SIG-M5 (cell line): ENCODE measurements at places on chromosomes 11 and 22.

DNA sequence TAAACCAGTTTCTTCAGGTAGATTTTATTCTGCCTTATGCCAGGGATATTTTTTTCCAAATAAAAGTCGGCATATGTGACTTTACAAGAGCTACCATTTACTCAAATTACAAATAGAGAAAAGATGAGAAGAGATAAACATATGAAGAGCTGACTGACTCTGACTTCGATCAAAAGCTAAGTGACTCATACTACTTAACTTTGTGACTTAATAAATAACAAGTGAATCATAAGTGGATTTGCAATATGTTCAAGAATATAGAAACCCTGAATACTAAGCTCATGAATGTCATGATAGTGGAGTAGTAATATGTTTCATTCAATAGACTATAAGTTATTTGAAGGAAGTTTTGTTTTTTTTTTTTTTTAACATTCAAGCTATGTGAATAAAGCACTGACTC lies 130.5 kb upstream of the ANO3 start:
- DNase-seq = no peak

GRCh38 chr11:34254011-34254410 lies 103.8 kb downstream of the ABTB2 start:
- no peak for DNase-seq

- DNase-seq = no peak
Observed at GRCh38 chr22:39722501-39722900, 151.9 kb downstream of the CACNA1I start.

GRCh38 chr11:102194990-102195389 lies 84.7 kb downstream of the YAP1 start:
- no peak for DNase-seq

- DNase-seq = no peak
Observed at GRCh38 chr11:125348674-125349309, 147.3 kb downstream of the FEZ1 start.

- DNase-seq = no peak
Observed at GRCh38 chr11:74157169-74157568, 13.6 kb downstream of the C2CD3 start.

GRCh38 chr11:96189351-96189750 lies 153.6 kb downstream of the MAML2 start:
- no peak for DNase-seq

- no peak for DNase-seq
Observed at GRCh38 chr11:1508491-1508891, 21.9 kb upstream of the MOB2 start.

- no peak for DNase-seq
Observed at GRCh38 chr11:3907590-3907989, 52.1 kb downstream of the STIM1 start.

DNA sequence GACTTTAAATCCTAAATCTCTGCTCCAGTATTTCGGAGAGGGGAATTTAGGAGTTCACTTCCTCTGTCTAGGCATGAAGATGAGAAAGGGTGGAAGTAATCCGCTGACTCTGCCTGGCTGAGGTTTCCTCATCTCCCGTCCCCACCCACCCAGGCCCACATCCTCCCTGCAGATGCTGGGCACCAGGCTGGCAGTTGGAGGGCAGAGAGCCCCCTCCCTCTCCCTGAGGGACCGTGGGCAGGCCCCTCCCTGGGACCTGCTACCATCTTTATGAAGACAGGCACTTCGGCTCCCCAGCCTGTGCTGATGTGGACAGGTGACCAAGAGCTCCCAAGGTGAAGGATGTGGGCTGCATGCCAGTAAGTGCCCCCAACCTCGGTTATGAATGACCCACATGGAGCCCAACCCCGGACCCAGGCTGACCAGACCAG lies 6.7 kb downstream of the CASTOR1 start:
- DNase-seq = no peak

- DNase-seq = no peak
Observed at GRCh38 chr11:20337526-20338154, 25.9 kb upstream of the HTATIP2 start.

DNA sequence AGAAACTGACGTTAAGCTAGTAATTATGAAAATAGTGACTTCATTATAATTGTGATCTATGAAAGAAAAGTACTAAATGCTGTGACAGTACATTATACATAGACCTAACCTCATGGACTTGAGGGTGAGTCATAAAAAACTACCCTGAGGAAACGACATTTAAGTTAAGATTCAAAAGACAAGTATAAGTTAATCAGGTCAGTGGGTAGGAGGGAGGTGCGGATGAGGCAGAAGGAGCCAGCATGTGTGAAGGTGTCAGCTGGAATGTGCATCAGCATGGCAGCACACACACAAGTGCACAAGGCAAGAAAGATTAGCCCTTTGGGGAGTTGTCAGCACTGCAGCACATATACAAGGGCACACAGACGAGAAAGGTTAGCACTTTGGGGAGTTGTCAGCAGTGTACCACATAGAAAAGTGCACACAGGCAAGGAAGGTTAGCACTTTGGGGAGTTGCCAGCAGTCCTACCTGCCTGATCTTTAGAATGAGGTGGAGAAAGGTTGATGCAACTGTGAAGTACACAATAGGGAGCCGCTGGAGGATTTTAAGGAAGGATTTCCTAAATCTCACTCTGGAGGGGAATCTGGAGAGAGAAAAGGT lies 31.6 kb upstream of the CAVIN3 start:
- DNase-seq = no peak

DNA sequence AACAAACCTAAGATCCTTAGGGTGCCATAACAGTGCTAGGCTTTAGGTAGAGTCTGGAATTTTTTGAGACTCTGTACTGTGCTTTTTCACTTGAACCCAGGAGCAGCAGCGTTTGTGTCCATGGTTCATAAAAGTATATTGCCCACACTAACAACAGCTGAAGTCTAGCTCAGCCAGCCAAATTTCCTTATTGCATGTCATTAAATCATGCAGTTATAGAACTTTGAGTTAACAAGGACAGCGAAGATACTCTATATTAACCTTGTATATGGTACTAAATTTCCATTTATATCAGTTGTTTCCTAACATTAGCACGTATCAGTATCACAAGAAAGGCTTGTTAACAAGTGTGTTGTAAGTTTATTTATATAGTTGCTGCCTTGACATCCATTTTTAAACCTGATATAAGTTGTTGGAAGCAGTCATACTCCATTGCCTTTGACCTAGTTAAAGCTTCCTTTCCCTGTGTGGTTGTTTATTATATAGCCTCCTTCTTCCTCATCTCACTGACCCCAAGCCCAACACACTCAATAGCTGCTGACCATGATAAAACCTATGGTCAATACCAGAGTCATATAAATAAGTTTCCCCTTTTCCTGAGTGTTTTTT lies 46.7 kb downstream of the NXPE2 start:
- DNase-seq = no peak

DNA sequence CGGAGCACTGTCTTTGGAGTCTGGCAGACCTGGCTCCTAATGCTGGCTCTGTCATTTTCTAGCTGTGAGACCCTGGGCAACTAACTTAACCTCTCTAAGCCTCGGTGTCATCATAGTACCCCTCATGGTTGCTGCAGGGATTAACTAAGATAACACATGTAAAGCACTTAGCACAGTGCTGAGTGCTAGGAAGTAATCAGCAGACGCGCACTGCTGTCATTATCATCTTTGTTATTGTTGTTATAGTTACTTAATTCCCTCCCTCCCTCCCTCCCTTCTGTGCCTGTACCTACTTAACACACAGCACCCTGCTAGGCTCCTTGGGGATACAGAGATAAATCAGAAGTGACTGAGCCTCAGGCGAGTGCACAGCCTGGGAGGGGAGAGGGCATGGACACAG lies 104.7 kb upstream of the PITPNB start:
- DNase-seq = no peak

- DNase-seq = no peak
Observed at GRCh38 chr11:69654660-69655478, 13.9 kb downstream of the CCND1 start.

DNA sequence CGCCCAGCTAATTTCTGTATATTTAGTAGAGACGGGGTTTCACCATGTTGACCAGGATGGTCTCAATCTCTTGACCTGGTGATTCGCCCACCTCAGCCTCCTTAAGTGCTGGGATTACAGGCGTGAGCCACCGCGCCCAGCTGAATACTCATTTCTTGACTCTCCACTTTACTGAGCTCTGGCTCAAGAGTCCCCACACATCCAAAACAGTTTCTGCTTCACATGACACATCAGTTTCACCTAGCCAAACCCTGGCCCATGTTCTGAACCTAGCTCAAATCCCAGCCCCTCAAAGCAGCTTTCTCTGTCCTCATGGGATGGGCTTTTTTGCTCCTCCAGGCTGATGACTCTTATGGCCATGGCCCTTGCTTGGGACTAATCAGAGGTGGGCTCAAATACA lies 9.8 kb downstream of the HYOU1 start:
- no peak for DNase-seq

- DNase-seq = no peak
Observed at GRCh38 chr11:128852327-128853023, 14.6 kb downstream of the KCNJ1 start.

DNA sequence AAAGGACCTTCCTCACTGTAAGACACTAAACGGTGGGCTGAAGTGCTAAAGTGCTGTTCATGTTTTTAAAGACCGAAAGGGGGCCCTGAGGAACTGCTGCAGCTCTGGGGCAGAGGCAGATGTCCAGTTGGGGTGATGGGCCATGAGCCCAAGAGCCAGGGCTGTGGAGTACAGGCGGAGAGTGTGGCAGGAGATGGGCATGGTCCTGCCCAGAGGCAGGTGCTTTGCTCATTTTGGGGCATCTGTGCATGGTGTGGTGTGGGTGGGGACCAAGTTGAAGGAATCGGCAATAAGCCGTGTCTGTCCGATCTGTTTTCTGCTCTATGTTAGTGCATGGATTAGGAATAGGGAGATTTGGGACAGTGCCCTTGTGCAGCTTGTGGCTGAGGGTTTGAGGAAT lies 258.3 kb downstream of the NTM start:
- no peak for DNase-seq

GRCh38 chr22:17172029-17172833 lies 13.2 kb upstream of the HDHD5 start:
- no peak for DNase-seq

- DNase-seq = no peak
Observed at GRCh38 chr22:37967147-37967546, 13.6 kb downstream of the POLR2F start.

DNA sequence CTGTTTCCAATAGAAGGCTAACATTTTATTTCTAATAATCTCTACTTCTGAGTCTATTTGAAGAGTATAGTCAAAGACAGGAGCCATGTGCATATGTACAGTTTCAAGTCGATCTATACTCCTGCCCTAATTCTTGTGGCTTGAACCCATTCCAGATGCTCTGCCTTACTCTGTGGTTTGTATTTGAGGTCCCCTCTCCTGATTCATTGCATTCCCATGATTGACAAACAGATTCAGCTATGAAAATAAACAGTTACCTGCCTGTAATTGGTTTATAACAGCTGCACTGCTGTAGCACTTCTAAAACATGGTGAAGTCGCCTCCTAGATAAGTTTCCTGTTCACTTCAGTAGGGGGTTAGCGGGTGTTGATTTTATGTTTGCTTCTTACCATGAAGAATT lies 138.7 kb downstream of the SOX6 start:
- DNase-seq = no peak

DNA sequence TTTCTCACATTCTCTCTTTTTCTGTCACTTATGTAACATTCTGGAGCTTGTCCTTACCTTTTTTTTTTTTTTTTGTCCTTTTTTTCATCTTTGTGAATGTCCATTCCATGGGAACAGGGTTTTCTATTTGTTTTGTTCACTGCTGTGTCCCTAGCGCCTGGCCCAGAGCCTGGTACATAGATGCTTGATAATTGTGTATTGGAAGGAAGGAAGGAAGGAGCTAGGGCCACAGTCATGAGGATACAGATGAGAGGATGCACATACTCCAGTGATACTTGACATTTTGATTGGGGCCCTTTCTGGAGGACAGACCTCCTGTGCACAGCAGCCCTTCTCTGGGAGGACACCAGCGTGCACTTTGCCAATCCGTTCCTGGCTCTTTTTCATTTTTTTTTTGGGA lies 68.9 kb downstream of the KIAA1671 start:
- no peak for DNase-seq

DNA sequence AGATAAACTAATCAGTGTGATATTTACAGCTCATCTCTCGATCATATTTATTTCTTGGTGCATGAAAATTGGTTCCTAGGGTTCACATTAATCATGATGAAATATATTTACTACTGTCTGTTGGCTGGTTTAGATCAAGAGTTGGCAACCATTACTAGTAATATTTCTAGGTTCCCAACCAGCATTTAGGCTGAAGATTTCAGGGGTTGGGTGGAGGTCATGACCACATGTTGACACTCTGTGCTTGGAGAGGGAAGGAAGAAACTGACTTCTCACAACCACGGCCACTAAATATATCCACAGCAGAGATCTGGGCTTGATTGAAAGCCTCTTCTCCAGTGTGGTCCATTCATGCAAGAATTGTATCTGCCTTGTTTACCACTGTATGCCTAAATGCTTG lies 87.9 kb downstream of the ALX4 start:
- no peak for DNase-seq

DNA sequence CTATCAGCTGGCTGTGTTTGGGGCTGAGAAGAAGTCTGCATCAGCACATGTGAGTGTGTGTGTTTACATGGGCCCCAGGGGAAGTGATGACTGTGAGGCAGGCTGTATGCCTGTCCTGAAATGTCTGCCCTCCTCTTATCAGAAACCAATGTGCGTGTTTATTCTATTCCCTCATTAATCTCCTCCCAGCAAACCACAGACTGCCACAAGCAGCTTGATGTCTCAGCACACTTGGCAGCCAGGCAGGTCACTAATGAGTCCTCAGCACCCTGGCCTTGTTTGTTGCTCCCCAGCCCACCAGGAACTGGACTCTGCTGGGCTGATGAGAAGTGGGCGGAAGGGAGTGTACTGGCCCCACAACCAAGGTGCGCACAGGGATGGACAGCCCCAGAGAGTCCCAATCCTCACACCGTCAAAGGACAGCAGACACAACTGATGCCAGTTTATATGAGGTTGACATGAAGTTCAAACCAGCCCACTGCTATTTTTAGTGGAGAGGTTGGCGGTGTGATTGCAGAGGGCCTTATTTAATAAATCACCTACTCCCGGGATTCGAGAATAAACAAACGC lies 225.8 kb downstream of the ETS1 start:
- DNase-seq = no peak

DNA sequence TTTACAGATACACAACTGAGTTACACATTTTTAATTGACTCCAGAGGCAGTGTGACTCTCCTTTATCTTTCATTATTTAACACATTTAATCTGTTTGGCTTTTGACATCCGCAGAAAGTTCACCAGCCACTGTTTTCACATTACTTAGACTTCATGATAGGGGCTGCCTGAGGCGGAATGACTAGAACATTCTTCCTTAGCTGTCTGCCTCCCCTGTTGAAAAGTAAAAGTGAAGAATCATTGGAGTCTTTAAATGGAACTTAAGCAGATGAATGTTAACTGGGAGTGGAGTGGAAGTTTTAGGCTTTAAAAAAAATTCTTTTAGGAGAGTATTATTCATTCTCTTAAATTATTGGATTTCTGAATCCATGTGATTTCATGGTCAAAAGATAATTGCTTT lies 229.2 kb upstream of the MTNR1B start:
- no peak for DNase-seq
